ENCODE measurements at places on chromosomes 5 and 9.

- no peak for DNase-seq
Measured at GRCh38 chr5:57950616-57951228, 468.1 kb upstream of the ACTBL2 start.

DNA sequence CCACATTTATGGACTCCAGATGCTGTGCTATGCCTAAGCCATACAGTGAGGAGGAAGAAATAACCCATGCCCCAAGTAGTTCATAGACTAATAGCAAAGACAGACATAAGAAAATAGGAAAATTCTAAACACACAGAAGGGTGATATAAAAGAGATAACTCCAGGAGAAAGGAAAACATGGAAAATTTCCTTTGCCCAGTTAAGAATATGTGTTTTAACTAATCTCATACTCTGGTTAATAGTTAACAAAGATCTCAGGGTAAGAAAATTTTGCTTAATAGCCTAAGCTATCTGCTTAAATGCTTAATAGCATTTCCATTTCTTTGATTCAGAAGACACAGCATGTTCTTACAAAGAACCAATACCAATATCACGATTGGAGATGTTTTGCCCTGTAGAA, 358.0 kb downstream of the MSX2 start:
- DNase-seq: no peak

- no peak for DNase-seq
Measured at GRCh38 chr9:134923466-134923865, 5.8 kb upstream of the FCN1 start.

- no peak for DNase-seq
Measured at GRCh38 chr9:136300016-136300545, 3.8 kb downstream of the CCDC187 start.

DNA sequence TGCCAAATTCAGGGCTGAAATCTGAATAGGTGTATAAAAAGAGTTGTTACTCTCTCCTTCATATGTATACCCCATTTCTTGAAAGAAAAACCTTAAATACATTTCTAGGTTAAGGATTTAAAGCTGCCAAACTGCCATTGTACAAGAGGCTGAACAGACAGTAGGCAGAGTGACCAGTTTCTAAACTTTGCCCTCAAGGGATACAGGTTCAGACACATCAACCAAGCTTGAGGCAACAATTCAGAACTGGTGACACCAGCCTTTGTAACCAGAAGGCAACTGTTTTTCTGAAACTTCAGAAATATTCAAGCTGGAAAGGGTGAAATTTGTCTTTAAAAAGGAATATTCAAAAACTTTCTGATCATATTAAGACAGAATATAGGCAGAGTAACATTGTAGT, 47.5 kb downstream of the FAM114A2 start:
- DNase-seq: no peak

GRCh38 chr5:54307583-54307982, 2.8 kb downstream of the ARL15 start:
- DNase-seq: no peak

GRCh38 chr9:136020206-136020605, 59.0 kb upstream of the UBAC1 start:
- DNase-seq: no peak

DNA sequence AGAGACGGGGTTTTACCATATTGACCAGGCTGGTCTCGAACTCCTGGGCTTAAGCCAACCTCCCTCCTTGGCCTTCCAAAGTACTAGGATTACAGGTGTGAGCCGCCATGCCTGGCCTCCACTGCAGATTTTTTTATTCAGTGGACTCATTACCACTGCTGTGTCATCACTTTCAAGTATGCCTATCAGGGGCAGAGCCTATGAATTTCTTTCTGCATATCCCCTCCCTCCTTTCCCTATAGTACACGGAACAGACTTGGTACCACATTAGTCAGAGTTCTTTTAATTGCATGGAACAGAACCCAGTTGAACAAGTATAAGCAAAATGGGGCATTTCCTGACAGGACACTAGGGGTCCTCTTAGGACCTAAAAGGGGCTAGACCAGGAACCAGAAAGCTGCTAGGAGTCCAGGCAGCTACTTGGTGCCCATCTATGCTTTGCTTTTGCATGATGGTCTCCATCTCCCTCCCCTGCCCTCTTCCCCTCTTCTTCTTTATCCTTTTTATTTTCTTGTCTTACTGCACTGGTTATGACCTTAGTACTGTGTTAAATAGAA, 5.8 kb downstream of the BSPRY start:
- DNase-seq: no peak
